ENCODE measurements at places on chromosomes 3 and 15. TPM values are rescaled to one million over a fixed set of nuclear protein-coding genes. Genes with fewer than 3 reads are reported as not detected.

- no peak for DNase-seq
These were observed 54.7 kb downstream of the FOXP1 start for GRCh38 chr3:71528816-71529215.

GUCA1C gene
- not detected for total RNA-seq

ITPKA gene
- 3.5 TPM for total RNA-seq

- DNase-seq = no peak
These were observed 49.4 kb upstream of the ATP2B2 start for GRCh38 chr3:10554746-10555145.

- DNase-seq = no peak
These were observed 490.9 kb downstream of the ZBBX start for GRCh38 chr3:166889241-166889640.

GRCh38 chr3:151568184-151568583, 107.3 kb upstream of the IGSF10 start:
- no peak for DNase-seq

- DNase-seq = no peak
These were observed 190.7 kb downstream of the CD47 start for GRCh38 chr3:107899990-107900651.

DNA sequence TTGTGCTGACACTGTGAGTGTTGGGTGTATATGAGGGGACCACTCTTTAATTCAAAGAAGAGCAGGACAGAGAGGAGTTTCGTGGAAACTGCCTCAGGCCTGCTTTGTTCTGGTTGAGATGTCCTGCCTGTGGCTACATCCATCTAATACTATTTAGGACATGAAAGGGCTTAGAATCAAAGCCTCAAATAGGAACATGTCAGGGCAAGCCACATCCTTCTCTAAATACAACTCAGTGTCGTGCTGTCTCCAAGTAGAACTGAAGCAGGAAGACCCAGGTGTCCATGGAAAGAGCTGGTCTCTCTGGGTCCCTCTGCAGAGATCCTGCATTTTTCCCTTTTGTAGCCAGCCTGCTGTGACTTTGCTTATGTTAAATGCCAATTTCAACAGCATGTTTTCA, 156.2 kb upstream of the UMPS start:
- DNase-seq = no peak

GRCh38 chr3:32568953-32569352, 1.7 kb downstream of the DYNC1LI1 start:
- DNase-seq = no peak

GRCh38 chr3:171116824-171117395, 90.4 kb upstream of the SLC2A2 start:
- no peak for DNase-seq

DNA sequence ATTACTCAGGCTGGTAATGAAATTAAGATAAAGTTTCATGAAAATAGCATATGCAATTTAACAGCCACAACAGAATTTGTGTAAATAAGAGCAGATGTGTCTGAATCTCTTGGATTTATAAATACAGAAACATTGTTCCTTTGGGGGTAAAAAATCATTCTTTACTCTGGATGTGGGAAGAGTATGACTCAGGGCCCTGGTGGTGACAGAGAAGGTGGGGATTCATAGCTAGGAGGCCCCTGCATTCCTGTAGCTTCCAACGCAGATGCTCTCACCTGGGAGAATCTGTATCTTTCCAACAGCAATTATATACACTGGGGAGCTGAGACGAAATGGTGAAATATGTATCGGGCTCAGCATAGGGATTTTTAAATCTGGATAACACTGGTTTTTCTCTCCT, 167.6 kb upstream of the CADPS start:
- no peak for DNase-seq

GRCh38 chr15:89469426-89470096, 26.8 kb downstream of the RHCG start:
- no peak for DNase-seq

- DNase-seq = no peak
These were observed 344.6 kb upstream of the DCBLD2 start for GRCh38 chr3:99246010-99246654.

- no peak for DNase-seq
These were observed 240.8 kb upstream of the KCNMB2 start for GRCh38 chr3:178295292-178295912.

- DNase-seq = no peak
These were observed 38.9 kb downstream of the LDHAL6B start for GRCh38 chr15:59245559-59245958.
